ENCODE measurements at places on chromosomes 7 and 10.

- DNase-seq: no peak
Measured at GRCh38 chr7:114670676-114671075, 251.2 kb upstream of the MDFIC start.

DNA sequence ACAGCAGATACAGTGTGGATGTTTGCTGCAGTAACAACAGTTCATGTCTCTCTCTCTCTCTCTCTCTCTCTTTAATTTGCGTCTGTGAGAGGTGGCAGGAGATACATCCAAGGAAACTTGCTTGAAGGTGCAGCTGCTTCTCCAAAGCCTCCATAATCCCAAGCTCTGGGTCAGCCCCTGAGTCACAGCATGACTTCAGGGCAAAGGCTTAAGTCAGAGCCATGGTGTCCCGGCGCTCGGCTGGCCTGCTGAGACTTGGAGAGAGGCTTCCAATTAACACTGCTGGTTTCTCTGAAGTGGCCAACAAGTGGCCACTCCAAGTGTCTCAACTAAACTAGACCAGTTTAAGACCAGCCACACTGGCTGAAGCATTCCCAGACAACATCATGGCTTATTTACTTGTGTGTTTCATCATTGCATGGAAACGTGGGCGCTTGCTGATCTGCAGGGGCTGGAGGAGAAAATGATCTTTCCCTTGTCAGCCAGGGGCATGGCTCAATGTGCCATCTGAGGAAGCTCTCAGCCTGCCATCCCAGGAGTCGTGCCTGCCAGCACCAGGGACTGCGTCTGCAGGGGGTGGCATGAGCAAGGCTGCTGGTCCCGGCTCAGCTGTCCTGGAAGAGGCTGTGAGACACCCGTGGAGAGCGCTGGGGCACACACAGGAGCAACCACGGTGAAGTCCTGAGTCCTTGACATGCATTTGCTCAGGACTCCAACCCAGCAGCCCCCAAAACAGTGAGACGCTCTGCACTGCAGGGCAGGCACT is 254.2 kb downstream of the COBL start:
- no peak for DNase-seq

GRCh38 chr10:16887565-16887964 is 70.3 kb upstream of the RSU1 start:
- no peak for DNase-seq

GRCh38 chr10:91340613-91341362 is 69.4 kb upstream of the HECTD2 start:
- no peak for DNase-seq

GRCh38 chr7:83270407-83270806 is 107.7 kb upstream of the PCLO start:
- no peak for DNase-seq

DNA sequence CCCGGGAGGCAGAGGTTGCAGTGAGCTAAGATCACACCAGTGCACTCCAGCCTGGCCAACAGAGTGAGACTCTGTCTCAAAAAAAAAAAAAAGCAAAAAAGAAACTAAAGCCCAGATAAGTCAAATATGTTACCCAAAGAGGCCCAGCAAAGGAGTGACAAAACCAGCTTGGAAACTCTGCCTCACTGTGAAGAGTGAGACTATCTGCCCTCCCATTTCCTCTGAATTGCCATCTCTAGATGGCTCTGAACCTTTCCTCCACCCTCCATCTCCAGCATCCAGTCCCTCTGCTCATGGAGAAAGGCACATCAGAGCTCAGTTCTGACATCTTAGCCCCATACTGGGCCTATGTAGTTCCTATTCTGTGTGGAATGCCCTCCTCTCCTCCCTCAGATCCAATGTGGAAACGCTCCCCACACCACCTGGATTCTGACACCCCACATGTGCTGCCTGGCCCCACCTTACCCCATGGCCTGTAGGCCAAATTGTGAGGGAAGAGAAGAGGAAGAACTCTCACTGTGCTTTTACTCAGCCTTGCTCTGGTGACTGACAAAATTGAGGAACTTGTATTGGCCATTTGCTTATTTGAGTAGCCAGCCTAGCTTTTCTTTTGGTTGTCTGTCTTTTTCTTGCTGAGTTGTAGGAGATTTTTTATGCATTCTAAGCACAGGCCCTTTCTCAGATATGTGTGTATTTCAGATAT is 18.0 kb upstream of the NUDCD3 start:
- no peak for DNase-seq

- no peak for DNase-seq
Measured at GRCh38 chr7:155813546-155814315, 1.5 kb upstream of the SHH start.

GRCh38 chr10:71742301-71743088 is 22.9 kb upstream of the C10orf105 start:
- no peak for DNase-seq
